Hematopoietic multipotent progenitor cell (in vitro differentiated cells): ENCODE measurements at places on chromosomes 1 and 21. TPM values are rescaled to one million over a fixed set of nuclear protein-coding genes. Genes with fewer than 3 reads are reported as not detected.

- DNase-seq: no peak
These were observed 111.0 kb downstream of the ZMYM4 start for GRCh38 chr1:35379317-35380000.

GRCh38 chr1:77631751-77632150 lies 50.7 kb downstream of the ZZZ3 start:
- DNase-seq: no peak

DNA sequence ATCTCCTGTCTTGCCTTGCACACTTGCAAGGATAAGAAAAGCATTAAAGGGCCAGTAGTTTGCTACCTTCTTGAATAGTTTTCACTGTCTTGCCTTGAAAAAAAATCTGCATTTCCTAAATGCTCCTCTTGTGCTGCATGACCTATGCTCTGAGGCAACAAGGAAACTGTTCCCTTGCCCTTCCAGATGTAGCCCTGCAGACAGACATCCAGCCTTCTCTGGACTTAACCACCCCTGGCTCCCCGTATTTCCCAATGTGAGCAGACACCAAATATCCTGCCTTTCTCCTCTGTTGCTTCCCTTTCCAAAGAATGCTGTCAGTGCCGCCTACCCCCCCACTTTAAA lies 177.6 kb downstream of the GABPA start:
- no peak for DNase-seq

SPATC1L gene
- total RNA-seq: 21.5 TPM

GPA33 gene
- total RNA-seq: 3.5 TPM

DNAH14 gene
- 5.4 TPM for total RNA-seq
